ENCODE measurements at places on chromosomes 2 and 18.

DNA sequence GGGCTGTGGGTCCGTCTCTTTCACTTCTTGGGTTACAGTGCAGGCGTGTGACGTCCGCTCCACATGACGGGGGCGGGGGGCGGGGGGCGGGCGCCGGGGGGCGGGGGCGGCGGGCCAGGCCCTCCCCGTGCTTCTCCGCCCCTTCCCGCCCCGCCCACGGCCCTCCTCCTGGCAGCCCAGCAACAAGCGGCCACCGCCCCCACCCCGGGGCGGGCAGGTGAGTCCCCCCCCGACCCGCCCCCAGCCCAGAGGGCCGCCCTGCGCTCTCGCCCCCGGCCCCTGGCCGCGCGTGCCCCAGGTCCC is 3.6 kb downstream of the ZNF516 start:
- DNase-seq, result peak; percentile 80

- DNase-seq, result no peak
Measured at GRCh38 chr2:108911401-108911800, 77.6 kb downstream of the EDAR start.

- no peak for DNase-seq
Measured at GRCh38 chr2:187715590-187715989, 161.4 kb upstream of the TFPI start.

DNA sequence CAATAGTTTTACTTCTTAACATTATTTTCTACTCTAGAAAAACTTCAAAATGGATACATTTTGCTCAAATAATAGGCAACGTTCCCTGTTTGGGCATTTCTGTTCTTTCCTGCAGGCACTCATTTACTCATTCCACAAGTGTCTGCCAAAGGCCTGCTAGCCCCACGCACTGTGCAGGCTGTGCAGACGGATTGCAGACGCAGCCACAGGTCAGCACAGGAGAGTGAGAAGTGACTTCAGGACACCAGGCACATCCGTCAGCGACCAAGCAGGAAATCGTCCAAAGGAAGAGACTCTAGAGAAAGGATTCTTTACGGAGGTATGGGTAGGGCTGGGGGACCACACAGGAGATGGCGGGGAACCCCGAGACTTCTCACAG is 103.0 kb upstream of the AGAP1 start:
- no peak for DNase-seq

DNA sequence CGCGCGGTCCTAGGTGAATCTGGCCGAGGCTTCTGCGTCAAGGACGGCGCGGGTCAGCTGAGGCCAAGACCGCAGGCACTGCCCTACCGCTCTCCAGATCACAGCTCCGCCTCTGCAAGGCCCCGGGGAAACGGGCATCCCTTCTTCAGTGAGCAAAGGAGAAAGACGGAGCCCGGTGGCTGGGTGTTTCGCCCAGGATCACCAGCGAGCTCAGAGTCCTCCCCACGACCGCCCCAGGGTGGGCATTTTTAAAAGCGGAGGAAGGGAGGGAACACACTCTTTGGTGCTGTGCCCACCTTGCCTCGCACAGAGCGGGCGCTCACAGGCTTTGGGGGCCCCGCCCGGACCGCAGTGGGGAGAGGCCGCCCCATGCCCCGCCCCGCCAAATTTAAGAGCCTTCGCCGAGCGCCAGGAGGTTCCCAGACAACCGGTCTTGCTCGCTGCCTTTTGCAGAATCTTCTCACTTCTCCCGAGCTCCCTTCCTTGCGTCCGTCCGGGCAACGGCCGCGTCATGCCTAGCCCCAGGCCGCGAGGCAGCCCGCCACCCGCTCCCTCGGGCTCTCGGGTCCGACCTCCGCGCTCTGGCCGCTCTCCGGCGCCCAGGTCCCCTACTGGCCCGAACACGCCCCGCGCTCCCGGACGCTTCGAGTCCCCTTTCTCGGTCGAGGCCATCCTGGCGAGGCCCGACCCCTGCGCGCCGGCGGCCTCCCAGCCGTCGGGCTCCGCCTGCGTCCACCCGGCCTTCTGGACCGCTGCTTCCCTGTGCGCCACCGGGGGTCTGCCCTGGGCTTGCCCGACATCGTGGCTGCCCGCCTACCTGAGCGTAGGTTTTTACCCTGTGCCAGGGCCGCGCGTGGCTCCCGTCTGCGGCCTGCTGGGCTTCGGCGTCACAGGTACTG is at the start of gene NOTO:
TSS of gene NOTO (plus strand) at position 419 of the 899 bp plus-strand sequence. CDS start at position 512, 93 bp downstream.
- no peak for DNase-seq

DNA sequence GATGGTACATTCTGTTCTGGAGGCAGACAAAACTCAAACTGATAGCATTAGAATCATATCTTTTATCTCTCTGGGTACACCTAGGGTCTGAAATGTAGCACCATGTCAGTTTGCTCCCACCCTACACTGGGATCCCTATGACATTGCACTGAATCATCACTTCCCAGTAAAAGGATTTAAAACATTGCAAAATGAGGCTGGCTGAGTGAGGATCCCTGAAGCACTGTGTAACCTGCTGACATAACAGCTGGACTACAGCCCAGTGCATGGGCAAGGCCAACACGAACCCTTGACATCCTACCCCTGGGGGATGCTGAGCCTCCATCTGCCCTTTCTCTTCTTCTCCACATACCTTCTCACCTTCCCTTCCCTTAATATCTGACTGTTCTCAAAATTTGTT is 253.2 kb downstream of the TTC32 start:
- no peak for DNase-seq

DNA sequence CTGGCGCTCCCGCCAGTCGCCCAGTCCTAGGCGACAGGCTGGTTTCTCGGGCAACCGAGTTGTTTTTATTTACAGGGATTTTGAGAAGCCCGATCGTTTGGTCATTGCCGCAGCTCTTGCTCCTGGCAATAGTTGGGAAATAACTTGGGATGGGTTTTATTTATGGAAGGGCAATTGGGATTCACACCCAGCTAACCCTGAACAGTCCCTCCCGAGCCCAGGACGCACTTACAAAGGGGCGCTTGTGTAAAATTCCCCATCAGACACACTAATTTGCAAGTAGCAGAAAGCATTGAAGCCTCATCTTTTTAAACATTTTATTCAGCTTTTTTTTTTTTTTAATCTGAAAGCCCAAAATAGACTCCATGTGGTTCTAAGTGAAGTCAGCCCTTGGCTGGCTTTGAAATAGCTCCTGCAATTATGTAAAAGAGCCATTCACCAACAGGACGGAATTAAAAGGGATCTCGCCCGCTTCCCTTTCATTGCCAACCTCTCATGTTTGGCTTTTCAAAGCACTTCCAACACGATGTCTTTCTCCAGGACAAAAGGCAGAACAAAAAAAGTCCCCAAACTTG is 3.6 kb upstream of the GBX2 start:
- no peak for DNase-seq

- no peak for DNase-seq
Measured at GRCh38 chr18:6785411-6785810, 55.9 kb downstream of the ARHGAP28 start.

DNA sequence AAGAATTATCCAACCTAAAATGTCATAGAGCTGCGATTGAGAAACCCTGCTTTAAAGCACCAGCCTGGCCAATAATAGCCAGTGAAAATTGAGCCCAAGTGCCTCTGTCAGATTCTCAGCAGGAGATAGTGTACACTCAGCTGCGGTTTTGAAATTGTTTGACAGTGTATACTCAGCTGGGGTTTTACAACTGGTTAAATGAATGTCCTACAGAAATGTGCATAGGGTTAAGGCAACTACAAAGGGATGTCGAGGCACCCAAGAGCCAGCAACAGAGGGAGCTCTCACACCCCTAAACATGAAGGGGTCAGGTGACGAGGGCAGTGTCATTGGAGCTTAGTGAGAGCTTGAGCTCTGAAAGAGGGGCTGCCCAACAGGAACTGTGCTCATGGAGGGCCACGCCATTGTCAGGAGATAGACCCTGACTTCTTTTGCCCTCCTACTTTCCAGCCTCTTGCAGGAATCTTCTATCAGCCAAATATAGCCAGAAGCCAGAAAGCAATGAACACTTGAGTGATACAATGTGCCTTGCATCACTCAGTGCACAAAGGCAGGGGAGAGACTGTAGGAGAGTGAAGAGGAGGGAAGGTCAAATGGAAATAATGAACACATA is 15.1 kb downstream of the ACTG2 start:
- no peak for DNase-seq

- DNase-seq, result peak; percentile 54
Measured at GRCh38 chr18:37393945-37394609, 171.5 kb downstream of the CELF4 start.

GRCh38 chr18:77124452-77124922 is 8.1 kb downstream of the MBP start:
- DNase-seq, result no peak

GRCh38 chr2:173720306-173720705 is 244.9 kb downstream of the SP3 start:
- DNase-seq, result no peak

GRCh38 chr2:131016826-131017741 is 76.2 kb downstream of the FAM168B start:
- DNase-seq, result no peak

GRCh38 chr2:120132190-120132589 is 91.0 kb downstream of the TMEM185B start:
- no peak for DNase-seq

- no peak for DNase-seq
Measured at GRCh38 chr2:28697602-28698149, 54.0 kb upstream of the PPP1CB start.

- DNase-seq, result no peak
Measured at GRCh38 chr18:63681449-63682340, 20.0 kb upstream of the SERPINB3 start.

DNA sequence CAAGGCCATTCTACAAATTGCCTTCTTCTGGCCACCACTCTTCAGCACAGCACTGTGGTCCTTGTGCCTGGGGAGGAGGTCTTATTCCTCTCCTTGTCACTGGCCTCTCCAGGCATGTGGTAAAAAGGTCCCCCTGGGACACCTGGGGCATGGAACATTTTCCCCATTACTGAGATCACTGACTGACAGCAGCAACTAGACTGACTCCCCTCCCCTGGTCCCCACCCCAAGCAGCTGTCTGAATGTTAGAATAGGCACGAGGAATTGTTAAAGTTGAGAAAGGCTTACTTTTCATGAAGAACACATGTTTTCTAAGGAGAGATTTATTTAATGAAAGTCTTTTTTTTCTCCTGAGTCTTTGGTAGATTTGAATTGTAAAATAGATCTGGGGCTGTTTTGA is 39.5 kb upstream of the RTN4 start:
- DNase-seq, result no peak

DNA sequence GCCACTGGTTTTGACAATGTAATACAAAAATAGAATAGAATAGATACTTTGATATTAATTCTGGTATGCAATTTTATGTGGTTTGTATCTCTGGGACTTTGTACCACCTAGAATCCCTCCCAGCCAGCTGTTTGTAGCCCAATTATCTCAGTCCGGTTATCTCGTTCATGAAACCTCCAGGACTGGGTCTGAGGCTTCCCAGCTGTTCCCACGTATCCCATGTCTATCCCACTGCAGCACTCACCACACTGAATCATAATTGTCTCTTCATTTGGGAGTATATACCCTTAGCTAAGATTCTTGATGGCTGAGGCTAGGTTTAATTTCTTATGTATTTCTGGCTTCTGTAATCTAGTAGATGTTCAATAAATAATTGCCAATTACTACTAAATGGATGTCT is 104.4 kb upstream of the MAPRE2 start:
- no peak for DNase-seq

DNA sequence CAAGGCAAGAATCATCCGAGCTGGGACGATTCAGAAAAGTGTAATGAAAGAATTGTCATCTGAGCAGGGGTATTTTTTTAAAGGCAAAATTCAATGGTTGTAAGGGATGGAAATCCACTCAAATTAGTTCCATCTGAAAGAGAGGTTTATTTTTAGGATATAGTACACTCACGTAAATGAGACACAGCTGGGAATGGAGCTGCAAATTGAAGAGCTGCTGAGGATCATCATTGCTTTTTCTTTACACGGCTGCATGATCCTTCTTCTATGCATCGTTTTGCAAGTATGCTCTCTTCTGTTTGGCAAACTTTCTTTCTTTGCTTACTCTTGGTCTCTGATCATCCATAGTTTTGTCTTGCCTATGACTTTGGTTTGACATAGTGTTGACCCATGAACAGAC is 27.4 kb upstream of the CUL3 start:
- DNase-seq, result no peak

GRCh38 chr2:79782576-79783452 is 270.0 kb downstream of the CTNNA2 start:
- DNase-seq, result no peak

GRCh38 chr2:144233317-144233716 is 286.6 kb downstream of the ZEB2 start:
- DNase-seq, result no peak

DNA sequence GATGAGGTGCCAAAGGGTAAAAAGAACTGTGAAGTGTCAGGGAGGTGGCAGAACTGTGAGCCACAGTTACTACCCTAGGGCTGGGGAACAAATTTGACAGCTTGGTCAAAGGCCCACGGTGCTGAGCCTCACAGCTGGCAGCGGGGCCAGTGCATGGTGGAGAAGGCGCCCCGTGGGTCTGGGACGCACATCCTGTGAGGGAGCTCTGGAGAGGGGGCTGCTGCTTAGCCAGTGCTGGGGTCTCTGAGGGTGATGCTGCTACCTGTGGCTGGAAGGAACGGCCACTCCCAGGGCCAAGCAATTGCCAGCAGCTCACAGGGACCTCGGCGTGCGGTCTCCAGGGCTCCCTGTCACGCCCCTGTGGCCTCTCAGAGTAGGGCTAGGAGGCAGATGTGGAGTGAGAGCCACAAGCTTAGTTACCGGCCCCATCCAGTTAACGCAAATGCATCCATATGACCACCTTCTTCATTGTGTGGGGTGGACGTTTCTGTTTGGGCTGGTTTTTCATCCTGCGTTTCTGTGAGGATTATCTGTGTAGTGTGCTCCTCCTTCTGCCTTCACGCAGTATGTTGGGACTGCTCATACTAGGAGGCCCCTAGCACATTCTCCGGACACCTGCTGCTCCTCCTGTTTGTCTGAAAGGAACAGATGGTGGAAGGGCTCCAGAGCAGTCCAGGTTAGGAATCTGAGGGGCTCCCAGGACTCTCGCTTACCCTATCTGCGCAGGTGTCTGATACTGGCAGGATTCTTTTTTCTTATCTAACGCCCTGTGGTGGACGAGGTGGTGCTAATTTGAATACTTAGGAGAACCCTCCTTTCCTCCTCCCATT is 26.0 kb downstream of the STK25 start:
- no peak for DNase-seq

GRCh38 chr18:76203552-76203951 is 291.5 kb downstream of the ZNF516 start:
- no peak for DNase-seq

- DNase-seq, result no peak
Measured at GRCh38 chr2:10741139-10741538, 19.7 kb downstream of the ATP6V1C2 start.

GRCh38 chr2:46942143-46942526 is 26.5 kb upstream of the MCFD2 start:
- DNase-seq, result no peak
